ENCODE measurements at places on chromosomes 16 and 17.

- peak; percentile 35 for DNase-seq
Observed at GRCh38 chr16:30005341-30006094, 5.3 kb downstream of the DOC2A start.

DNA sequence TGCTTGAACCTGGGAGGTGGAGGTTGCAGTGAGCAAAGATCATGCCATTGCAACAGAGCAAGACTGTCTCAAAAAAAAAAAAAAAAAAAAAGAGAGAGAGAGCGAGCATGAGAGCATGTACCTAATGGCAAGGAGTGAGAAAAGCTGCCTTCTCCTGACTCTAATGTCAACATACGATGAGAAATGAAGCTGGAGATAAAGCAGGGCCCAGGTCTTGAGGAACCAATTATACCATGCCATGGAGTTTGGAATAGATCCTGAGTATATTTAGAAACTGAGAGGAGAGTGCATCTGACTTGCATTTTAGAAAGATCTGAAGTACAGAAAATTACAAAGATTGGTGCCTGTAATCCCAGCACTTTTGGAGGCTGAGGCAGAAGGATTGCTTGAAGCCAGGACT lies 3.8 kb upstream of the MAP2K6 start:
- DNase-seq: no peak

DNA sequence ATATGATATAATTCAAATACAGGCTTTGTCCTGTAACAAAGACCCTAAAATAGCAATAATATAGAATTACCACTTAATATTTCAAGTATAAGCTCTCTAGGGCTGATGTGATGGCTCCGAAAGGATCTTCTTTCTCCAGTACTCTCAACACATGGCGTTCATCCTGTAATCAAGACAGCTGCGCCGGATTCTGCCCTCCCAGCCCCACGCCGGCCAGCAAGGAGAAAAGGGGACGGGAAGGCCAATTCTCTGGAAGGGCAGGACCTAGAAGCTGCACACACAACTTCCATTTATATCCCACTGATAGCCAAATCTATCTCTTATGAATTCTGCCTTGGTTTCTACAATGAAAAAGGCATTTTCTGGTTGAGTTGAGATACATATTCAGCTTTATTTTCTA lies 32.0 kb downstream of the CCDC182 start:
- no peak for DNase-seq

DNA sequence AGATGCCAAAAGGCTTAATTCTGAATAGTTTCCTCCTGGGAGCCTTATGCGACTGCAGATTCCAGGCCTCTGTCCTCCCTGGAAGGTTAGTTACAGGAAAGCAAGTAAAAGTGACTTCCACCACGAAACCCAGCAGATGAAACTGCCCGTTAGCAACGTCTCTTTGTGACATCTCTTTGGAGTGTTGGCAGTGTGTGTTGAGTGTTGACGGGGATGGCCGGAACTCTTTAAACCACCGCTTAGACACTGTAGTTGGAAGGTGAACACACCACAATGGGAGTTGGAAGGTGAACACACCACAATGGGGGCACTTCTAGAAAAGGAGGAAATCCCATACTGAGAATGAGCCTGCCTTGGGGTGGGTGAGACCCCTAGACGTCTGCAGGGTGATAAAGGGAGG lies 858 bp downstream of the SKAP1 start:
- DNase-seq: no peak

DNA sequence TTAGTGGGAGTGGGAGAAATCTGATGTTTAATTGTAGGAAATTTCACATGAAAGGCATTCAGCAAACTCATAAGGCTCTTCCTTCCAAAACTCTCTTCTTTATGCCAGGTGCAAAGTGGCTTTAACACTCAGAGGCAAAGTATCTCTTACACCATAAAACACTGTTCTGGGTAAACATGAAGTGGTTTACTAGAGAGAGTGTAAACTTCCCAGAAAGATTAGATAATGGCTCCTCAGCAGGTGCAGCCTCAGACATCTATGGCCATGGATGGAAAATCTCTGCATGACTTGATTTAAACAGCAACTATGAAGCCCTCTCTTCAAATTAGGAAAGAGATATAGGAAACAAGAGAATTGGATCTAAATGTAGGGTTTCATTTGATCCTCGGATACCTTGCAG lies 583.1 kb upstream of the SALL1 start:
- DNase-seq: no peak

GRCh38 chr16:69888005-69888590 lies 63.0 kb upstream of the CLEC18A start:
- DNase-seq: no peak

- DNase-seq: peak; percentile 42
Observed at GRCh38 chr16:20938426-20938825, 37.9 kb downstream of the LYRM1 start.

DNA sequence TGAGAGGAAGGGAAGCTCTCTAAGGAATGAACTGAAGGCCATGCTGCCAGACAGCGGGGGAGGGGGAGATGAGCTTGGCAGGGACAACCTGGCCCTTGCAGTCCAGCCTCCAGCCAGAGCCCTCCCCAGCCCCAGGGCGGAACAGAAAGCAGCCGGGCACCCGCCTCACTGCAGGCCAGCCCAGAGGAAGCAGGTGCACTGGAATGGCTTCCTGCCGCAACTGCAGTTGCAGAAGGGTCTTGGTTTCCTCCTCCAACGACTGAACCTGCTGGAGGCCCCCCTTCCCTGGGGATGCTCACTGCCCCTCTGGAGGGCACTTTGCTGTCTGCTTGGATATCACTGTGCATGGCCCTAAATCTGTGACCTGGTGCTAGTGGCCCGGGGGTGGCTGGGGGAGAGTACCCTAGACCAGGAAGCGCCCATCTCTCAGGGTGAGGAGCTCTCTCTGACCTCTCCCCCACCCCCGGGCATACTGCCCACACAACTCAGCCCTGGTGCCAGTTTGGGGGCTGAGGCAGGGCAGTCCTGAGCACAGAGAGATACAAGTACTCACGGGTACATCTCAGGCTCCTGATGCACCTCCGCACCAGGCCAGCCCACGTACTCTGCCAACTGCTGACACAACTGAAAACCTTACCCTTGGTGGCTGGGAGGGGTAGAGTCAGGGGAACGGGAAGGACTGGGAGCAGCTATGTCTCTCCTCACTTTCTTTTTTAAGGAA lies 41.1 kb downstream of the MYO18A start:
- DNase-seq: no peak

GRCh38 chr17:28992625-28993600 lies 12.9 kb downstream of the SEZ6 start:
- DNase-seq: no peak

DNA sequence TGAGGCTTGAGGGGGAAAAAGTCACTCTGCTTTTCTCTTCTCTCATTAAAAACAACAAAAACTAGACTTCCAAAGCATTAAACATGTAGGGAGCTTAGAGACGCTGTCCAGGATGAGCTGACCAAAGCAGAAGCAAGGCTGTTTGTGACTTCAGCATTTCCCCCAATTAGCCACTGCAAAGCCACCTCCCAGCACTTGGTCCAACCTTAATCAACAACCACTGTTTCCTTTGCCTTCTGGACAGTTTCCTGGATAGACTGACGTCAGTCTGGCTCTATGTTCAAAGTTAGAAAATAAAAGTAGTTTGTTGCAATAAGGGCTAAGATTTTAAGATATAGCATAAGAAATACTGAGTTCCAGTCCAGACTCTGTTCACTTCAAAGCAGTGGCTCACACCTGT lies 3.1 kb downstream of the TMEM231 start:
- DNase-seq: no peak

- DNase-seq: no peak
Observed at GRCh38 chr16:58820411-58820810, 86.3 kb upstream of the GOT2 start.

DNA sequence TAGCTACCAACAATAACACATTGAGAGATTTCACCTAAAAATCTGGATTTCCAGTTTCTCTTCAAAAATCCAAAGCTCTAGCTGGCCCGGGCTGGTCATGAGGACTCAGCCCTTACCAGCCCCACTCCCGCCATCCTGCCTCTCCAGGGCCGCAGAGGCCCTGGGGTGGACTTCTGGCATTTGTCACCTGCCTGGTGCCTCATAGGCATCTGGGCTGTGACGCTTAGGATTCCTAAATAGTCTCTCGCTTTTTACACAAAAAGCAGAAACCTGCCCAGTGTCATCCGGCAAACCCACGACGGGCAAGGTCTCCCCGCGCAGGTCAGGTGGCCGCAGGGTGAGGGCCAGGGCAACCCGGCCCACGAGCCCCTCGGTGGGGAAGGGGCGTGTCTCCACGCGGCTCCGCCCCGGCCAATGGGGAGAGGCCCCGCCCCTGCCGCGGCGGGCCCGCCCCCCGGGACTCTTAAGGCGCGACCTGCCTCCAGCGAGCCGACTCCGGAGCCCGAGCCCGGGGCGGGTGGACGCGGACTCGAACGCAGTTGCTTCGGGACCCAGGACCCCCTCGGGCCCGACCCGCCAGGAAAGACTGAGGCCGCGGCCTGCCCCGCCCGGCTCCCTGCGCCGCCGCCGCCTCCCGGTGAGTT lies at the start of gene VASN:
Gene VASN (plus strand): TSS at position 492 of the 644 bp plus-strand sequence. CDS start 9,030 bp downstream, outside the sequence.
- DNase-seq: peak; percentile 85

- no peak for DNase-seq
Observed at GRCh38 chr16:6645768-6646568, 686.7 kb upstream of the RBFOX1 start.

- peak; percentile 71 for DNase-seq
Observed at GRCh38 chr16:2500918-2501750, 12.6 kb upstream of the ATP6V0C start.

GRCh38 chr16:83711069-83711468 lies 96.7 kb upstream of the HSBP1 start:
- no peak for DNase-seq

- DNase-seq: no peak
Observed at GRCh38 chr16:84759061-84759460, 59.3 kb downstream of the USP10 start.

- DNase-seq: no peak
Observed at GRCh38 chr16:23907903-23908302, 72.1 kb downstream of the PRKCB start.

GRCh38 chr17:50238601-50239280 lies 35.5 kb upstream of the TMEM92 start:
- DNase-seq: no peak

GRCh38 chr16:68406458-68407152 lies 41.7 kb downstream of the SMPD3 start:
- DNase-seq: peak; percentile 73

- no peak for DNase-seq
Observed at GRCh38 chr16:11360641-11361373, 15.5 kb downstream of the RMI2 start.

DNA sequence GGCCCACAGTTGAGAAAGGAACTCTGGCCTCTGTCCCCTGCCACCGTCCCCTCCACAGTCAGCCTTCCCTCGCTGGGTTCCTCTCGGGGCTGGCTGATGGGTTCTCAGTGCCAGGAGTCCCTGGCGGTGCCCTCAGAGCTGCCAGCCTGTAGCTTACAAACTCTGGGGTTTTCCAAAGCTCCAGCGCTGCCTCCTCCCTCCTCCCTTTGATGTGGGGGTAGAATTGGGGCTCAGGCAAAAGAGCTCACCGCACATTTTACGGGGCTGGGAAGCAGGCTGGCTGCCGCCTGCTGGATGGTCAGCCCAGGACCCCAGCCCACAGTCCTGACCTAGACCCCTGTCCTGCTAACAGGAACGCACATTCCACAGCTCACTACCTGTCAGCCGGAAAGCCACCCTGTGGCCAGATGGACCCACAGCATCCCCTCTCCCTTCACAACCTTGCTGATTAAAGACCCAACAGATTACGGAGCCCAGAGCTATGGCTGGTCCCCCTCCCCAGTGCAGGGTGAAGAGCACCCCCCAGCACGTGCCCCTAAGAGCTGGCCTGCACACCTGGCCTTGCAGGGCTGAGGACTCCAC lies 6.0 kb downstream of the VASN start:
- no peak for DNase-seq

DNA sequence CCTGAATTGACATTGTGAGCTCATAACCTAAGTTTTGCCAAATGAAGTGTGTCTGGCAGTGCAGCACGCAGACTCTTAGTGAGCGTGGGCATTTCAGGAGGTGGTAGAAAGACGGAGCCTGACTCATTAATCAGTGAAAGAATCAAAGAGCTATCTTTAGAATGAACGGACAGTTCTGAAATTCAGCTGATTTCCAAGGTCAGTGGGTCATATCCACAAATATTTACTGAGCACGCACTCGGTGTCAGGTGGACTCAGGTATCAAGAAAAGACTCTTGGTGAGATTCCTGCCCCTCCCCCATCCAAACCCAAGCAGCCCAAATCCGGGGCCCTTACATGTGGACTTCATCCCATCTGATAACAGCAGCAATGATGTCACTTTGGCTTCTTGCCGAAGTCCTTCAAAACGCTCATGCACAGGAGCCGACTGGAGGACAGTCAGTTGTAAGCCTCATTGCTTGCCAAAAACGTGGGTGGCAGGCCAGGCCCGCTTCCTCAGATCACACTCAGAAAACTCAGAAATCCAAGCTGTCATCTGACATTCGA lies 185.8 kb downstream of the HS3ST3A1 start:
- DNase-seq: peak; percentile 91

GRCh38 chr17:75856062-75856756 lies 1.1 kb upstream of the WBP2 start:
- peak; percentile 38 for DNase-seq

DNA sequence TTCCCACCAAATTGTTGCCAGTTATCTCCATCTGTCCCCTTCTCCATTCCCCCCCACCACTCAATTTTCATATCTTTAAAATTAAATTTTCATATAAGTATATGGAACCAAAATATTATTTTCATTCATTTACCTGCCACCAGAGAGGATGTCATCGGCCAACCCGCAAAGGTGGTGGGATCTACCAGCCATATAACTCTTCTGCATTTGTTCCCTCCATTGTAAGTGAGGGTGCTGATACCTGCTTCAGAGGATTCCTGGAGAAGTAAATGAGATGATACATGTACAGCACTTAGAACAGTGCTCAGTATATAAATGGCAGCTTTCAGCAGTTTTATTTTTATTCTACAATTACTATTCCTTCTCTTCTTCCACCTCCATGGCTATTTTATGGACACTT lies 15.0 kb downstream of the HLF start:
- DNase-seq: no peak

DNA sequence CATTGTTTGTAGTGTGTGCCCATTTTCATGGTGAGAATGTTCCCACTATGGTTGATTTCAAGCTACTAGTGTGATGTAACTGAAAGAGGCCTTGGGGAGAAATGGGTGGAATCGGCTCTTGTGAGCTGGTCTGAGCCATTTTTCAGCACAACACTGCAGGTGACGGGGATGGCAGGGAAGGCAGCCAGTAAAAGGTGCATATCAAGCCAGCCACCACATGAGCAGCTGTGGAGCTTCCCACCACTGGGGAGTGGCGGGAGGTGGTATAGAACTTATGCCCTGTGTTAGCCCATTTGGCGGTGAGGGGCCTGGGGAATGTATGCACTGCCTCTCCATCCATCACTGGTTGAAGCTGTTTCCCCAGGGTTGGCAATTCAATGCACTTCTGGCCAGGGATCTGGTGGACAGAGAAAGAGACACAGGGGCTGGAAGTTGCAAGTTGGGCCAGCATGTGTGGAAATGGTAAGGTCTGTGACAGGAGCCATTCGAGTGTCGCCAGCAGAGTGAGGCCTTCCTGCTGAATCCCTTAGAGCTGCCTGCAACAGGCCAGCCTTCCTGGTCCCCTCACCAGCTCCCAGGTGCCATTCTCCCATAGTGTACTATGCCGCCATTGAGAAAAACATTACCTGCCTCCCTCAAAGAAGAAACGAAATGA lies 31.7 kb upstream of the BRD7 start:
- no peak for DNase-seq

GRCh38 chr17:74529243-74529642 lies 2.0 kb downstream of the CD300LB start:
- DNase-seq: no peak

Measured in EL (cell line).